ENCODE measurements at places on chromosomes 7 and 10.

GRCh38 chr10:43118631-43119415, 19.4 kb upstream of the CSGALNACT2 start:
- no peak for DNase-seq

DNA sequence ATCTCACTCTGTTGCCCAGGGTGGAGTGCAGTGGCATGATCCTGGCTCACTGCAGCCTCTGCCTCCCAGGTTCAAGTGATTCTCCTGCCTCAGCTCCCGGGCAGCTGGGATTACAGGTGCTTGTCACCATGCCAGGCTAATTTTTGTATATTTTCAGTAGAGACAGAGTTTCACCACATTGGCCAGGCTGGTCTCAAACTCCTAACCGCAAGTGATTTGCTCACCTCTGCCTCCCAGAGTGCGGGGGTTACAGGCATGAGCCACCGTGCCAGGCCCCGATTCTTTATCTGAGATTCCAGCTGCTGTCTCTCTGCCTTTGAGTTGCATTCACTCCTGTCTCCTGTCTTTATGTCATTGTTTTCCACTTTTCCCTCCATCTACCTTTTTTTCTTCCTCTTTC, 168.7 kb downstream of the TMEM178B start:
- DNase-seq, result no peak

GRCh38 chr10:108902619-108903285, 1020.6 kb downstream of the XPNPEP1 start:
- no peak for DNase-seq

DNA sequence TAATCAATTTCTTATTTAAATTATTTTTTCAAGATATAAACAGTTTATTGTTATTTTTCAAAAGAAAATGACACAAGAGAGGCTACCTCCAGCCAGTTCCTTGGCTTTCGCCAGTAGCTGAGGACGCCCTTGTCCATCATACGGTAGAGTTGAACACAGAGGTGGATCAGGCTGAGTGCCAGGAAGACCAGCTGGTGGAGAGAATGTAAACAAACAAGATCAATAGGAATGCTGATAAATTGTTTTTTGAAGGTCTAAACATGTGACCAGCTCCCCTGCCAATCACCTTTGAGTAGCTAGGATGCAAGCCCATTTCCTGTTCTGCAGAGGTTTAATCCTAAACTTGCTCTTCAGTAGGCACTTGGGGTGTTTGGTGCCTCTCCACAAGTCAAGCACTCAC, 138.9 kb downstream of the PKD1L1 start:
- DNase-seq, result no peak

DNA sequence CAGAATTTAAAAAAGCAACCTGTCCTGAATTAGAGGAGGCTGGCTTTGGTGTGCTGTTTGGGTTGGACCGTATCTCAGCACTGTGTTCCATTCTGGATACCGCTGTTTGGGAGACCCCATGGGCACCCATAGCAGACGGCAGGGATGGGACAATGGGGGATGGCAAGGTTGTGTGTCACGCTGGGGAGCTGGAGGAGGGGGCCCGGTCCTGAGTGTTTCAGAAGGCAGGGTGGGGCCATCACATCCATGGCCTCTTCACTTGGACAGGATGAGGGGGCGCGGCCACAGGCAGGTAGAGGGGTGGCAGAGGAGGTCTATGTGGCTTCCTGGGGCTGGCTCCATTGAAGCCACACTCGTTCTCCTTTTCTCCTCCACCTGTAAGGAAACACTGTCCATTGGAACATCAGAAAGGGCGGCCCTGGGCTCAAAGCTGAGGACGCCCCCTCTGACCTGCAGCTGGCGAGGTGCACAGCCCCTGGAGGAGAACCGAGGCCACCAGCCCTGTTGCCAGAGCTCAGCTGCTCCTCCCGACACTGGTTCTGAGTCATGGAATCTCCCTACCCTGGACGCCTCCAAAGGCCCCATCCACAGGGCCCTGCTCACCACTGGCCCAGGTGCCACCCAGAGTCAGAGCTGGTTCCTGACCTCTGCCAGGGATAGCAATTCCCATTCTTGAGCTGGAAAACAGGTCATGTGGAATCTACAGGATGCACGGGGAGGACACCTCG, 587.3 kb downstream of the DNAJB6 start:
- no peak for DNase-seq

GRCh38 chr7:74012842-74013249, 15.1 kb upstream of the ELN start:
- DNase-seq, result no peak

GRCh38 chr10:77571490-77571889, 66.1 kb downstream of the KCNMA1 start:
- no peak for DNase-seq

- DNase-seq, result no peak
These were observed 10.9 kb downstream of the FAM3C start for GRCh38 chr7:121385056-121385799.

GRCh38 chr10:44394696-44395381, 9.9 kb upstream of the CXCL12 start:
- no peak for DNase-seq

- no peak for DNase-seq
These were observed 3.2 kb upstream of the HUS1 start for GRCh38 chr7:47982610-47983009.

DNA sequence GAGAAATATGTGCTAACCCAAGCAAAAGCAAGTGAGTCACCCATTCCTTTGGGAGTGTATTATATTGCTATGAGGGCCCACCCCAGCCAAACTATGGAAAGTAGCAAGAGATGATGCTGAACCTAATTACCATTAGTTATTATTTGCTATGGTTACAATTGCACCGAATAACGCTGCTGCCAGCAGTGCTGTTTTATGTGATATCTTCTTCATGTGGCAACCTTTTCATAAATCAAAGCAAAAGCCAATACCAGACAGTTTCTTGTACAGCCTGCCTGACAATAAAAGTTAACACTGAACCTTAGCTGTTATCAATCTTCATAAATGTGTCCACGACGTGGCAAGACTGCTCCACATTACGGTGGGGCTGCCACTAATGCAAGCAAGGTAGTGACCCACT, 241.7 kb upstream of the PLXNA4 start:
- no peak for DNase-seq

GRCh38 chr7:47812429-47813136, 135.7 kb downstream of the PKD1L1 start:
- no peak for DNase-seq

- no peak for DNase-seq
These were observed 154.5 kb downstream of the RNF133 start for GRCh38 chr7:122544463-122544862.

- DNase-seq, result no peak
These were observed 245.3 kb downstream of the KCNMA1 start for GRCh38 chr10:77392236-77392721.

GRCh38 chr7:28397141-28397540, 15.2 kb upstream of the CREB5 start:
- no peak for DNase-seq

- DNase-seq, result no peak
These were observed 179.2 kb upstream of the MBL2 start for GRCh38 chr10:52951824-52952223.

- DNase-seq, result peak; percentile 91
These were observed at the start of gene RPS24 for GRCh38 chr10:78033637-78034470. RPS24 (plus strand) TSS chr10:78033863; CDS start chr10:78033902, 39 bp downstream.

GRCh38 chr7:75711076-75711475, 27.7 kb downstream of the HIP1 start:
- DNase-seq, result no peak

DNA sequence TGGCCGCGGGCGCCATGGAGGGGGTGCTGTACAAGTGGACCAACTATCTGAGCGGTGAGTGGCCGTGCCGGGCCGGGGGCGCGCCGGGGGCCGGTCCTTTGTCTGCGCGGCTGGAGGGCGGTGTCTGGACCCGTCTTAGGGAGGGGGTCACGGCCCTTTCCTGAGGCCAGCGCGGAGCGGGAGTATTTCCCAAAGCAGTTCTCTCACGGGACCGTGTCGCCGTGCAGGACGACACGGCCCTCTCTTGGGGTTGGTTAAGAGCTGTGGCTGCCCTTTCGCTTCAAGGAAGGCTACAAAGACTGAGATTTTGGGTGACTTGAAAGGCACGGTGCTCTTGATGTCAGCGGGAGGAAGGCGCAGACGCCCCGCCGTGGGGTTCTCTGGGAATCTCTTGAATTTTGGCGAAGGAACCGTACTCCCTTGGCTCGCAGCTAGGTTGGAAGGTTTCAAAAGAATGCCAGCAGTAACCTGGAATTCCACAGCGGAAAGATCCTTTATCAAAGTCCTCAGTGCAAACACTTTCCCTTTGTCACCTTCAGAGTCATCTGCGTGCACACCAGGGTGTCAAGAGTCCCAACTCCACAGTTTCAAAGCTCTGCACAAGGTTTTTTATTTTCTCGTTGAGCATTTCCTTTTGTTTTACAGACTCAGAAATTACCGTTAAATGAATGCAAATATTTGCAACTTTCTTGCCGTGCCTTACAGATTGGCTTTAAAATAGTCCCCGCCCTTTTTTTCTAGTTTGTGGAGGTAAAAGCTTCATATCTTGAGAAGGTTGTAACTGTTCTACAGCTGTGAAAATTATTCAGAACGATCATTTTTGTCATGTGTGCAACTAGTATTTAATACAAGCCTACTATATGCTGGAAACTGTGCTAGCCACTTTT, 780 bp downstream of the PLEKHA8 start:
- no peak for DNase-seq

DNA sequence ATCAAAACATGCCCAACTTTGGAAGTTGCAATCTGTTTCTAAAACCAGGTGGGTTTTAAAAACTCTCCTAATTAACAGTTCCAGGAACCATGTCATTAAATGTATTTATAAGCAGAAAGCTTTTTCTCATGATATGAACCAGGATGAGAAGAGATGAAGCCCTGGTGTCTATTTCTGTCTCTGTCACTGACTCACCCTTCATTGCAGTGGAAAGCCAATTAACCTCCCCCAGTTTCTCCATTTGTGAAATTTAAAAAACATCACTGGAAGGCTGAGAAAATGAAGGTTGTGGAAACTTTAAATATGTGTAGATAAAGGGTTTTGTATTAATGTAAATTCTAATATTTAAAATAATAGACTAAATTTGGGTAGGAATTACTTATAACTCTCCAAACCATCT, 1088.0 kb downstream of the SORCS1 start:
- no peak for DNase-seq

GRCh38 chr7:27575613-27576012, 87.1 kb downstream of the HIBADH start:
- DNase-seq, result no peak

DNA sequence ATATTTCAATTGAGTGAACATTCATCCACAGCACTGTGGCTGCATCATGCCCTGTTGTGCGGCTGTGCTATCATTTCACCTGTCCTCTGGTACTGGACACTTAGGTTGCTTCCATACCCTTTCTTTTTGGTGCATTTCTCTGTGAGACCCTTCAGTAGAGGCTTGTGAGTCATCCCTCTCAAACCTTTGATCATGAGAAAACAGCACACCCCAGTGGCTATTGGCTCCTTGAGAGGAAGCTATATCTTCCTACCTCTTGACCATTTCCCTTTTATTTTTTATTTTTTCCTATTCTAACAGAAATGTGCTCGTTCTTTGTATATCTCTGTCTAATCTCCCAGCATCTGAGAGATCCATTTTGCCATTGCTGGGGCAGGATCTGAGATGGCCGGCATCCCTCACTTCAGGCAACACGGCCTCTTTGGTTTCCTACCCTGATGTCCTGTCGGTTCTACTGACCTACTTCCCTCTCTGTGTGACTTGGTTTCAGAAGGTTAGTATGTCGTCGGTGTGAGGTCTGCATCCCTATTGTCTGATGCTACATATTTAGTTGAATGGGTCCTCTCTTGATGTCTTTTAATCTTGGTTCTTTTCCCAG, 23.8 kb upstream of the PIK3AP1 start:
- DNase-seq, result no peak

DNA sequence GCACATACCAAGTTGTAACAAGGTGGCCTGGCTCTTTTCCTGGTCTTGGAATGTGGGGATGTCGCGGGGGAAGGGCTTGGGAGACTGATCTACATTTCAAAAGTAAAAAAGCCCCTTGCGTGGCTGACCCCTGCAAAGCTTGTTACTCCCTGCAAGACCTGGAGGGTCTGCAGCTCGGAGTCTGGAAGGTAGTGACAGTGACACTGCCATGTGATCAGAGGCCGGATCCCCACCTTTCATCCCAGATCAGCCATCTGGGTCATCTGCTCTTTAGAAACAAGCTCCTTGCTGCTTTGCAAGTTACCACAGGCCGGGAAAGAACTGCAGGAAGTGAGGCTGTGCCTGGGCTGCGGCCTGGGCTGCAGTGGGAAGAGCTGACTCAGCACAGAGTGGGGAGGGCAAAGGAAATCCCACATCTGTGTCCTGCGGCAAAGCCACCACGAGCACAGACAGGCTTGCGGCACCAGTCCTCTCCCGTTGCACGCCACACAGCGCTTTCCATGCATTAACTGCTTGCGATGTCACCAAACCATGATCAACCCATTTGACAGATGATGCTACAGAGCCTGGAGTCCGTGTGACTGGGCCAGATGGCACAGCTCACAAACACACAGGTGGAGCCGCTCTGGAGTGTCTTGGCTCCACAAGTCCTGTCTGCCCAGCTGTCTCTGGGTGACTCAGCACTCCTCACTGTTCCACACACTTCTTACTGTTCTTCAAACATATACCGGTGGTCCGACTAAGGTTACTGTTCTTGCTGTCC, 97.7 kb downstream of the SH3PXD2A start:
- no peak for DNase-seq

DNA sequence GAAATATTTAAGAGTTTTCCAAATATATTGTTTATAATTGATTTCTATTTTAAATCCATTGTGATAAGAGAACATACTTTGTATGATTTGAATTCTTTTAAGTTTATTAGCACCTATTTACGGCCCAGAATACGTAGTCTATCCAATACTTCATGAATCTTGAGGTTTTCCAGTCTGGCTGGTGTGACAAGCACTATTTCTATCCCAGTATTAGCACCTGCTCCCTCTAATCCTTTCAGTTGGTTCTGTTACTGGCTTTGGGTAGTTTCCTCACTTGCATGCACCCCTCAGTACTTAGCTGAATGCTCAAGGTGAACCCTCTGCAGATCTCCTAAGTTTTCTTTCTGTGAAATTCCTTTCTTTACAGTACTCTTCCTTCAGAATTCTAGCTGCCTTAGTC, 166.8 kb downstream of the C1GALT1 start:
- DNase-seq, result no peak

DNA sequence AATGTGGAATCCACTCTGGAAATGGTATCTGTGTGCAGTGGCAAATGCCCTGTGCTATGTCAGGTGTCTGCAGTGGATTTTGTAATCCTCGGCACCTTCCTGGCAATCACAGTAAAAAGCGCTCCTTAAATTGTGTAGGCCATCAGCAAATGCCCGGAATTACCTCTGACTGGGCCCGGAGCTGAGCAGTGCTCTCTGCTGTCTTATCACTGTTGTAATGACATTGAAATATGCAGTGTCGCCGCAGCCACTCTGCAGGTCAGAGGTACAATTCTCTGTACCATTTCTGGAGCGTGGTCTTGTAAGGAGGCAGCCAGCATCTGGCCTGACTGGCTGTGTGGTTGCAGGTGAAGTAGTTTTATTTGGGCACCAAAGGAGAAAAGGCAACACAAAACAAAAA, 416.4 kb upstream of the MKI67 start:
- no peak for DNase-seq

GRCh38 chr7:38679419-38679818, 48.2 kb upstream of the AMPH start:
- no peak for DNase-seq
